ENCODE measurements at places on chromosomes 4 and X. TPM values are rescaled to one million over a fixed set of nuclear protein-coding genes. Genes with fewer than 3 reads are reported as not detected.
A peak's percentile ranks its signal among the peaks of the same experiment; 100 is the strongest.

GRCh38 chr4:54281054-54281766 is 52.1 kb downstream of the PDGFRA start:
- no peak for DNase-seq
- H3K4me3 ChIP-seq, result no peak overlapping the region
- H3K4me1 ChIP-seq, result peaks cover 15% of the 10 kb centered on the region
- H3K27ac ChIP-seq, result no peak overlapping the region
- peaks cover 9% of the 10 kb centered on the region for H3K36me3 ChIP-seq

- H3K36me3 ChIP-seq, result no peaks in the 10 kb centered on the region
- no peak for DNase-seq
- no peak overlapping the region for H3K27ac ChIP-seq
- peaks cover 14% of the 10 kb centered on the region for H3K27me3 ChIP-seq
Measured at GRCh38 chr4:48470570-48470969, 12.6 kb upstream of the SLC10A4 start.

- no peaks in the 10 kb centered on the region for H3K4me1 ChIP-seq
- H3K4me3 ChIP-seq, result no peak overlapping the region
- H3K36me3 ChIP-seq, result no peaks in the 10 kb centered on the region
- no peak overlapping the region for H3K27ac ChIP-seq
- peaks cover 27% of the 10 kb centered on the region for H3K27me3 ChIP-seq
Measured at GRCh38 chrX:40506201-40506985, 74.4 kb upstream of the ATP6AP2 start.

DNA sequence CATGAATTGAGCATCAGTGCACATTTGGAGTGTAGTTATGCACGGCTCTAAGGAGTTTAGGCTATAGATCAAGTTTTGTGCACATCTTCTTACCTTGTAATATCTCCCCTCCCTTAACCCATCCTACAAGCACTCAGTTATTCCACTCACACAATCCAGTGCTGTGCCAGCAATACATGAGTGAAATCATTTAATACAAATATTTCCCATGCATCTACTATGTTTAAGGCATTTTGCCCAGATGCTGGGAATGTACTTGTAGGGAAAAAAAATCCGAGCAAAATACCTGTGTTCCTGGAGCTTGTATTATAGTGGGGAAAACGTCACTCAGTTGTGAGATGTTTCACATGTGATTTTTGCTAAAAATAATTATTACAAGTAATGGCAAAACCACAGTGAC is 191.6 kb upstream of the LDB2 start:
- DNase-seq, result no peak
- no peak overlapping the region for H3K4me3 ChIP-seq
- no peaks in the 10 kb centered on the region for H3K4me1 ChIP-seq

DNA sequence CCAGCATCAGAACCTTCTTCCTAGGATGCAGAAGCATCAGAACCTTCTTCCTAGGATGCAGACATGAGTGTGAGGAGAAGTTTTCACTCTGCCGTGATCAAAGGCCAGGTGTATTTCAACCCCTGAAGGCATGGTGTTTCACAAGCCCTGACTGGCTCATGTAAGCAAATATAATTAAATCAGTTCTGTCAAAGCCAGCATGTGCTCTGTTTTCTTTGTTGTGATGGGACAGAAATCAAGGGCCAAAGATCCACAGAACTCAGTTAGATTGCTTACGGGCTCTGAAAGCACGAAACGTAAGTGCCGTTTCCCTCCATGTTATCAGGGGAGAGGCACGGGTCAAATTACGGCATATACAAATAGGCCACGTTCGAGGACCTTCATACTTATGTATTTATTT is 32.0 kb upstream of the CLDN24 start:
- no peak overlapping the region for H3K27ac ChIP-seq
- peaks cover 10% of the 10 kb centered on the region for H3K27me3 ChIP-seq
- H3K4me3 ChIP-seq, result no peak overlapping the region
- no peak for DNase-seq
- H3K36me3 ChIP-seq, result peaks cover 6% of the 10 kb centered on the region

GRCh38 chr4:10130178-10130888 is 13.7 kb upstream of the WDR1 start:
- DNase-seq, result no peak
- no peak overlapping the region for H3K27ac ChIP-seq
- no peaks in the 10 kb centered on the region for H3K4me1 ChIP-seq
- H3K4me3 ChIP-seq, result no peak overlapping the region
- no peaks in the 10 kb centered on the region for H3K36me3 ChIP-seq
- no peaks in the 10 kb centered on the region for H3K27me3 ChIP-seq

- H3K4me1 ChIP-seq, result peaks cover 38% of the 10 kb centered on the region
- no peak for DNase-seq
- H3K27ac ChIP-seq, result peak overlapping the region; percentile 91
- H3K4me3 ChIP-seq, result peak overlapping the region; percentile 95
Measured at GRCh38 chr4:47485768-47486167, 693 bp downstream of the ATP10D start.

GRCh38 chrX:12685541-12685940 is 105.7 kb upstream of the PRPS2 start:
- H3K27ac ChIP-seq, result no peak overlapping the region
- no peaks in the 10 kb centered on the region for H3K4me1 ChIP-seq
- DNase-seq, result no peak
- H3K4me3 ChIP-seq, result no peak overlapping the region
- H3K27me3 ChIP-seq, result peaks cover 46% of the 10 kb centered on the region

- peaks cover 36% of the 10 kb centered on the region for H3K4me1 ChIP-seq
- H3K4me3 ChIP-seq, result peak overlapping the region; percentile 44
- peaks cover 12% of the 10 kb centered on the region for H3K27me3 ChIP-seq
Measured at GRCh38 chr4:184792950-184793555, 32.7 kb downstream of the ACSL1 start.

GRCh38 chr4:93645120-93645519 is 183.4 kb upstream of the ATOH1 start:
- H3K27ac ChIP-seq, result no peak overlapping the region
- H3K36me3 ChIP-seq, result no peaks in the 10 kb centered on the region
- no peaks in the 10 kb centered on the region for H3K27me3 ChIP-seq
- H3K4me1 ChIP-seq, result no peaks in the 10 kb centered on the region
- DNase-seq, result no peak

DNA sequence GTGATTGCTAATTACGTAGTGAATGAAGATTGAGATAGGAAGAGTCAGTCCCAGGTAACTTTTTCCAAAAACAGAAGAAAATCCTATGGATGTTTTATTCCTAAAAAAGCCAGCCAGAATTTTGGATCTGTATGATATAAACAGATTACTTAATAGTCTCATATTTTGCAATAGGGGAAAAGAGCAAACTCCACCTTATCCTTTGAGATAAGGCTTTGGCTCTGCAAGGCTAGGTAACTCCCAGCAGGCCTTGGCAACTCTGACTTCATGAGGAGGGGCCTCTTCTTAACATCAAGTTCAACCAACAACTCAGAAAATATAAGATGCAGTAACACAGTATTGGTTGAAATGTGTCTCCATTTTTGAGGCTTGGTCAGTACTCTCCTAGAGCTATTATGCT is 98.7 kb upstream of the SLC4A4 start:
- no peak overlapping the region for H3K4me3 ChIP-seq
- no peaks in the 10 kb centered on the region for H3K36me3 ChIP-seq
- no peaks in the 10 kb centered on the region for H3K4me1 ChIP-seq
- H3K27me3 ChIP-seq, result no peaks in the 10 kb centered on the region
- H3K27ac ChIP-seq, result no peak overlapping the region

The ARHGAP36 gene
- total RNA-seq, result not detected

Data from activated T-cell treated with anti-CD3 and anti-CD28 coated beads, Interleukin-2, amount 50 U/mL, for 72 hours (primary cell).